ENCODE measurements at places on chromosomes 12 and 14.

DNA sequence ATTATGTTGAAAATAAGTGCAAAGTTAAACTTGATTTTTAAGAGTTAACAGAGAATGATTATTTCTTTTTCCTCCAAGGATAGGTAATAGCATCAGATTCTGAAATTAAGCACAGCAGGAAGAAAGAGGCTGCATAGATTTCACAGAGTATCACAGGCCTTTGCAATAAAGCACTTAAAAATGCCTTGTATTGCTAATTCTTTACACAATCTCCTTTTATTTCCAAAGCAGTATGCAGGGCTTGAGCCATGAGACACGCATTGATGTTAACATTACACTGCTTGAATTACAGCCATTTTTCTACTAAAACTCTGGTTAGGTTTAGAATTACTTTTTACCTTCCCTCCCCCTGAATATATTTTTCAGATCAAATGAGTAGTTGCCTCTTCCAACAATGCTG lies 398.3 kb downstream of the BCAT1 start:
- DNase-seq: no peak

- DNase-seq: no peak
Observed at GRCh38 chr12:116346222-116346621, 68.7 kb upstream of the MED13L start.

GRCh38 chr12:23813206-23813605 lies 136.3 kb downstream of the SOX5 start:
- DNase-seq: no peak

- DNase-seq: no peak
Observed at GRCh38 chr12:46480316-46480715, 107.7 kb upstream of the SLC38A2 start.

- no peak for DNase-seq
Observed at GRCh38 chr14:69682136-69682535, 70.7 kb downstream of the SUSD6 start.

DNA sequence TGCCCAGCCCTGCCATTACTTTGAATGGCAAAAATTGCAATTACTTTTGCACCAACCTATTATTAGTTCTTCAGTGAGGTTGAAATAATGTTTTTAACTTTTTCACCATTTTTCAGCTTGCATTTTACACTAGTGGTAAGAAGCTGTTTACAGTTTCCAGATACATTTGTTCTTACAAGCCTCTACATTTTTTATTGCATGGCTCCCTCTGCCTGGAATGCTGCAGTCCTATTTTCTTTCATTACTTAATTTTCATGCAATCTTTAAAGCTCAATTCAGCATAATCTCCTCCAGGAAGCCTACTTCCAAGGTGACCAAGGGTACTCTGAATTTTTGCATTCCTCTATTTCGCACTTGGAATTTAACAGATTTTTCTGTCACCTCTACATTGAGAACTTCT lies 33.4 kb downstream of the CCER1 start:
- no peak for DNase-seq
